ENCODE measurements at places on chromosomes 11 and 22. TPM values are rescaled to one million over a fixed set of nuclear protein-coding genes. Genes with fewer than 3 reads are reported as not detected.

DNA sequence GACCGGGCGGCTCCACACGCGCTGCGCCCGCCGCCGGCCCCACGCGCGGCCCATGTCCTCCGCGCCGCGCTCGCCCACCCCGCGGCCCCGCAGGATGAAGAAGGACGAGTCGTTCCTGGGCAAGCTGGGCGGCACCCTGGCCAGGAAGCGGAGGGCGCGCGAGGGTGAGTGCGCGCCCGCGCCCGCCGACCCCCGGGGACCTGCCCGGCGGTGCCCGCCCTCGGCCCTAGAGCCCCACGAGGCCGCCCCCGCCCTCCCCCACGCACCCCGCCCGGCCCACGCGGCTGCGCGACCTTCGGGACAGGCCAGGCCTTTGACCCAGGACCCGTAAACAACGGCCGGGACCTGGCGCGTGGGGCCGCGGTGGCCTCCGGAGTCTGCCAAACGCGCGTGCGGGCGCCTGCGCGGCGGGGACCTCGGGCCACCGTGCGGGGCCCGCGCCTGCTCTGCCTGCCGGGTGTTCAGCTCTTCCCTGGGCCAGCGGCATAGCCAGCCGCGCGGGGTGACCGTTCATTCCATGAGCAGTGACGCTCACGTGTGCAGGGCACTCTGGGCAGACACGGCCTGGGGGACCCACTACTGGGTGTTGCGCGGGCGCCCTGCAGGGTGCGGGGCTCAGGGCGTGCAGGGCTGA is at the start of gene PARVB:
PARVB (plus strand) TSS at position 15 of the 634 bp plus-strand sequence; CDS start at position 53, 38 bp downstream.
- DNase-seq = peak; percentile 92

- no peak for DNase-seq
These were observed 8.6 kb downstream of the IRF7 start for GRCh38 chr11:607020-607780.

GRCh38 chr11:78037056-78037455 is 14.0 kb upstream of the KCTD14 start:
- DNase-seq = no peak

- DNase-seq = peak; percentile 44
These were observed 4.4 kb downstream of the POLA2 start for GRCh38 chr11:65266210-65266609.

GRCh38 chr22:27306771-27307170 is 494.8 kb downstream of the MN1 start:
- DNase-seq = no peak

- DNase-seq = no peak
These were observed 9.2 kb downstream of the TIGD3 start for GRCh38 chr11:65363770-65364169.

- DNase-seq = peak; percentile 91
These were observed 5.5 kb downstream of the FOLR3 start for GRCh38 chr11:72141066-72141465.

DNA sequence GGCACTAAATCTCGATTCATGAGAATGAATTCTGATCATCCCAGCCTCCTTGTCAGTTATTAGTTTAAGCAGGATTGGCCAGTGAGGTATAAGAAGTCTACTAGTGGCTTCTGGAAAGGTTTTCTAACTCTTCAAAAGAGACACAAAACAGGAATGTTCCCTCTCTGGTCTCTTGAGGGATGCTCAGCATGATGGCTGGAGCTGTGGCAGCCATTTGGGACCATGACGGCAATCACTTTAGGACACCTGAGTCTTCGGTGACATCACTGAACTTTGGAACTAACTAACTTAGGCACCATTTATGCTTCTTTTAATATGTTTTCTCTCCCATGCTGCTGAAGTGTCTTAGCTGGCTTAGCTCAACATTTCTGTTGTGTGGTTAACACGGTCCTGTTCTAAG is 20.2 kb upstream of the CRY2 start:
- DNase-seq = no peak

DNA sequence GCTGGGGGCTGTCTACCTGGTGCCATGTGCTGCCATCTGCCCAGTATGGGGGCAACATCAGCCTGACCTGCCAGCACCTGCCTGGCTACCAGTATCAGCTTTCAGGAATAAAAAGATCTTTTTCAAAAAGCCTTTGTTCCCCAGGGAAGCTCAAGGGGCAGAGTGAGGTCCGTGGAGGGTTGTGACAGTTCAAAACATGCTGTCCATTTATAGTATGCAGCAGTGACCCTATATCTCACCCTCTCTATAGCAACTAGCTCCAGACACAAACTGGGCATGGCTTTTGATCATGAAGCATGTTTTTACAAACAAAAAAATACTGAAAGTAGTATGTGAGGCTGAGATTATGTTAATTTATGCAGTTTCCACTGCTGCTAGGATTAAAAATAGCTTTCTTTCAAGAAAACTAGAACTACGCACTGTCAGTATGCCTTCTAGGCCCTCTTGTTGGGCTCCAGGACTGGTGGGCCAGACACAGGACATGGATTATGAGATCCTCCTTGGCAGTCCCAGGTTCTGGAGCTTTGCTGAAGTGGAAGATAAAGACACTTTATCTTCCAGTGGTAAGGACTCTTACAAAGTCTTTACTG is 23.4 kb downstream of the NAV2 start:
- no peak for DNase-seq

DNA sequence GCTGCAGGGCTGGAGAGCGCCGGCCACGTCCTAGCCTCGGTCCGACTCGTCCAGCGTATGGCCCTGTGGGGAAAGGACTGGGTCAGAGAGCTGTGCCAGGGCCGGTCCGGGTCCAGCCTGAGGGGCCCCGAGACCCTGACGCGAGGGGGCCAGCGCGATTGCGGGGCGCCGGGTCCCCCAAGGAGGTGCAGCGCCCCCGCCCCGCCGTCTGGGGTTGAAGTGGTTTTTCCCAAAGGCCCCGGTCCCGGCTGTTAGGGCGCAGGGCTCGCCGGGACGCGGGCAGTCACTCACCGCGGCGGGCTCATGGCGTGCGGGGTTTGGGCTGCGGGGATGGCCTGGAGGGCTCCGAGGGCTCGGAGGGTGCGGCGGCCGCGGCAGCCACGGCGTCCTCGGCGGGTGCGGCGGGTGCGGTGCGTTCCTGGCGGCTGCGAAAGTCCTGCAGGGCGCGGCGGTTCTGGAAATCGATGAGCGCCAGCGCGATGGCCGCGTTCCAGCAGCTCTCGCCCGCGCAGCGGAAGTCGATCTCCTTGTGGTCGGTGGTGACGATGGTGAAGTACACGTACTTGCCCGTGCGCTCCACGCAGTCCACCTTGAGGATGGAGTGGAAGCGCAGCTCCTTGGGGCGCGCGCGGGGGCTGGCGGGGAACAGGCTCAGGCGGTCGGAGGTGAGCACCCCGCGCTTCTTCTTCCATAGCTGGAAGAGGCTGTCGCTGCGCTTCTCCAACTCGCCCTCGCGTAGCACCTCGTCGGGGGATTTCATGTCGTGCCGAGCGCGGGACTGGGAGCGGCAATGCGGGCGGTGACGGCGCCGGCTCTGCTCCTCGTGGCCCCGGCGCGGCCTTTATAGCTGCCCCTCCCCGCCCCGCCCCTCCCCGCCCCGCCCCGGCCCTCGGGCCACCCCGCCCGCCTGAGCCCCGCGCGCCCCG is at the start of gene PHLDA2:
PHLDA2 (minus strand) TSS at position 816 of the 926 bp plus-strand sequence; CDS start at position 760, 56 bp downstream.
- peak; percentile 97 for DNase-seq

DNA sequence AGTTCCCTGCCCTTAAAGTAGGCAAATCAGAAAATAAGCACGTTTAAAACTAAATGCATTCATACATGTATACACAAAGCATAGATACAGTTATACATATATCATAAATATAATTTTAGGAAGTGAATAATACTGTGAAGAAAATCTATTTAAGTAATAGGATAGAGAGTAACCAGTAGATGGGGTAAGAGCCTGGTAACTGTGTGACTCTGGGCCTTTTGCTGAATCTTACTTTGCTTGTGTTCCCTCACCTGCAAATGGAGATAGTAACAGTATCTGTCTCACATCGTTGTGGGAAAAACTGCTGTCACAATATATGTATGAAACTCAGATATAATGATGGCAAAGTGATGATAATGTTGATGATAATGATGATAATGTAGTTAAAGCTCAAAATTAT is 29.9 kb downstream of the MS4A2 start:
- DNase-seq = no peak

GRCh38 chr11:102810950-102811660 is 13.1 kb upstream of the MMP1 start:
- DNase-seq = peak; percentile 50

GRCh38 chr22:27609451-27609888 is 192.1 kb downstream of the MN1 start:
- DNase-seq = peak; percentile 81

DNA sequence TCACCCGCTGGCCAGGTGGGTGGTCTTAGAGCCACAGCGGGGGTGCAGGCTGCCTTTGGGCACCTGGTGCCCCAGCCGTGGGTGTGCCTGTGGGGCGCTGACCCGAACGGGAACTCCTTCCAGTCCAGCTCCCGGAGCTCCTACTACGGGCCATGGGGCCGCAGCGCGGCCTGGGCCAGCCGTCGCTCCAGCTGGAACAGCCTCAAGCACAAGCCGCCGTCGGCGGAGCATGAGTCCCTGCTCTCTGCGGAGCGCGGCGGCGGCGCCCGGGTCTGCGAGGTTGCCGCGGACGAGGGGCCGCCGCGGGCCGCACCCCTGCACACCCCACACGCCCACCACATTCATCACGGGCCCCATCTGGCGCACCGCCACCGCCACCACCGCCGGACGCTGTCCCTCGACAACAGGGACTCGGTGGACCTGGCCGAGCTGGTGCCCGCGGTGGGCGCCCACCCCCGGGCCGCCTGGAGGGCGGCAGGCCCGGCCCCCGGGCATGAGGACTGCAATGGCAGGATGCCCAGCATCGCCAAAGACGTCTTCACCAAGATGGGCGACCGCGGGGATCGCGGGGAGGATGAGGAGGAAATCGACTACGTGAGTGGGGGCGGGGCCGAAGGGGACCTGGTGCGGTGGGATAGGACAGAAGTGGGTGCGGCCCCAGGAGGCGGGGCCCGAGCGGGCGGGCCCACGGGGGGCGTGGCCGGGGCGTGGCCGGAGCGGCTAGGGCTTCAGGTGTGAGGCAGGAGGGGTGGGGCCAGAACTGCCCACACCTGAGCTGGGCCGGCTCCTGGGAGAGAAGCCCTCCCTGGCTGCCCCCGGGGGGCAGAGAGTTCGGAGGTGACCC is 91.5 kb downstream of the CACNA1I start:
- no peak for DNase-seq

DNA sequence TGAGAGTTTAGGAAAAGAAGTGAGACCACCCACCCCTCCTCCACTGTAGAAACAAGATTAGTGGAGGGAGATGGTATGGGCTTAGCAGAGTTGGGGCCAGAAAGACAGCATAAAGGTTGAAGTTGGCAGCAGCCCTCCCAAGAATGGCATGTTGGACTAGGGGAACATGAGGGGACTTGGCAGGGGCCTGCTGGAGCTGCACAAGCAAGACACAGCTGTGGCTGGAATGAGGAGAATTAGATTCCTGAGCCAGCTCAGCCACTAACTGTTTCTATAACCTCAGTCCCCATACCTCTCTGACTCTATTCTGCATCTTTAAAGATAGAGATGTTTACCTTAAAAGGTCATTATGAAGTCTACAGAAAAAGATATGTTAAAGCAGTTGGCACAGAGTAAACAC is 13.2 kb downstream of the MAP6 start:
- no peak for DNase-seq

DGAT2 gene
- total RNA-seq = 3.6 TPM

BTG4 gene
- total RNA-seq = not detected

LSP1 gene
- total RNA-seq = 54.6 TPM

ZNF214 gene
- 4.7 TPM for total RNA-seq

OR5A1 gene
- total RNA-seq = not detected

PPFIBP2 gene
- total RNA-seq = 16.8 TPM

CAPN5 gene
- 8.5 TPM for total RNA-seq

ZNF280A gene
- total RNA-seq = not detected

C11orf91 gene
- total RNA-seq = not detected

PIM3 gene
- total RNA-seq = 14.4 TPM

ZFPL1 gene
- 38.6 TPM for total RNA-seq

PNPLA2 gene
- total RNA-seq = 32.6 TPM

SLCO2B1 gene
- under 0.01 TPM for total RNA-seq

Data from osteoblast (primary cell).